ENCODE measurements at places on chromosomes 1 and 21.

DNA sequence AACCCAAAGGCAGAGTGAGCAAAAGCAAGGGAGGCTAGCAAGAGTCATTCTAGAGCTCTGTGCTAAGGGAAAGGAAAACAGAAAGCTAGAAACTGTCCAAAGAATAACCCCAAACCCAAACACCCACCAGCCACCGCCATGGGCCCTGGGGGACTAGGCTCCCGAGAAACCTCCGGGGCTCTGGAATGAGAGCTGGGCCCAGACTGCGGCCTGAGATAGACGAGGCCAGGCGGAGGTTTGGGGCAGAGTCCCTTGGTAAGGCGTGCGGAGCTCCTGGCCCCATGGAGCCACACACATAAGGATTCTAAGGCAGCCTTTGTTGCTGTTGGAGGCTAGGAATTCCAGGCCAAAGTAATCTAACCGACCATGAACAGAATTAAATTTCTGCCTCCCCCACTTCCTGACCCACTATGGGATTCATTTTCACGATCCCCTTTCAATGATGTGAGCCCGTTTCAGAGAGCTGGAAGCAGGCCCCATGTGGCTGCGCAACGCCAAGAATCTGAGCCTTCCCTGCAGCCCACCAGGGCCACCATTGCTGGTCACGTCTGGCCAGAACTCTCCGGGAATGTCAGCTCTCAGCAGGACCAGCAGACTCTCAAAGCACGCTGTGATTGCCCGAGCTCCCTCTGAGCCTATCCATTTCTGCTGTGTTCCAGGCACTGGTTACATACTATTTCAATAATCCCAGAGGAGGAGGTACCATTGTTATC lies 145.0 kb downstream of the TRABD2B start:
- DNase-seq, result no peak

GRCh38 chr1:204647114-204647804 lies 38.3 kb downstream of the LRRN2 start:
- peak; percentile 78 for DNase-seq

DNA sequence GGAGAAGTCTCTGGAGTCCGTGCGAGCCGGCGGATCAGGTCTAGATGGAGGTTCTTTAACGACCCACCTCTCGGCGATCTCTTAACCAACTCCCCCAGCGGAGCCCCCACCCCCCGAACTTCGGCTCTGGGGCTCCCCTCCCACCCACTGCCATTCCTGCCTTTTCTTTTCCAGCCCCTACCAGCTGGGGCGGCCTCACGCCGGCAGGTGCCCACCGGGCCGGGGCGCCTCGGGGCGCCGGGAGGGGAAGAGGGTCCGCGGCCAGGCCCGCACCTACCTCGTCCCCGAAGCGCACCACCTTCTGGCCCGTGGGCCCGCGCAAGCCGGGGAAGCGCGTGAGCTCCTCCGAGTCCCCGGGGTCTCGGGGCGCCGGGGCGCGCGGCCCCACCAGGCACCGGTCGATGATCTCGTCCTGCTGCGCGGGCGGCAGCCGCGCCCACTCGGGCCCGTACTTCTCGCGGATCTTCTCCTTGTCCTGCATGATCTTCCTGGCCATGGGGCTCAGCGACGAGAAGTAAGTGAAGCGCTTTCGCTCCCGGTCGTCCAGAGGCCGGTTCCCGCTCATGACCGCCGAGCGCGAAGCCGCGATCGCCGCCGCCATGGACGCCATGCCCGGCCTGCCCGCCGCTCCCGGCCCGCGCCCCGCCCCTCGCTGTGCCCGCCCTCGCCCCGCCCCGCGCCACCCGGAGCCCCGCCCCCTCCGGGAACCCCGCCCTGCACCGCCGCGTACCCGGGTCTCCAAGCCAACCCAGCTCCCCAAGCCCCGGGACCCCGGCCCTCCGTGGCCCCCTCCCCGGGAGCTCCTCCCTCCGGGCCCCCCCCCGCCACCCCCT lies at the start of gene C1orf198:
TSS of gene C1orf198 (minus strand) at position 619 of the 833 bp plus-strand sequence. CDS start at position 610, 9 bp downstream.
- peak; percentile 7 for DNase-seq

- no peak for DNase-seq
Observed at GRCh38 chr21:38668541-38668940, 137.2 kb upstream of the ETS2 start.

DNA sequence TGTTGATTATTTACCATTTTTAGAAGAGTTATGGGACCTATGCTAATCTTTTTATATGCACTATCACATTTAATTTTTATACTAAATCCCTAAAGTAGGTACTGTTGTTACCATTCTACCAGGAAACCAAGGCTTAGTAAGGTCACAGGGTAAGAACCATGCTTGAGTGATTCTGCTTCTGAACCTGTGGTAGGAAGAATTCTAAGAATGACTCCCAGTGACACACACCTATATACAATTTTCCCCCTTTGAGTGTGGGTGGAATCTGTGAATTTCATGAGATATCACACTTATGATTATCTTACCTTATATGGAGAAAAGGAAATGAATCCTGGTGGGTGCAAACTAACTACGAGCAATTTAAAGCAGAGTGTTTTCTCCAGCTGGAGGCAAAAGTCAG lies 391.0 kb downstream of the USH2A start:
- DNase-seq, result no peak

- DNase-seq, result no peak
Observed at GRCh38 chr1:87785386-87785785, 456.7 kb downstream of the LMO4 start.

- DNase-seq, result no peak
Observed at GRCh38 chr1:24806588-24806987, 61.3 kb downstream of the CLIC4 start.

- no peak for DNase-seq
Observed at GRCh38 chr1:151108331-151108730, 37.8 kb downstream of the GABPB2 start.

DNA sequence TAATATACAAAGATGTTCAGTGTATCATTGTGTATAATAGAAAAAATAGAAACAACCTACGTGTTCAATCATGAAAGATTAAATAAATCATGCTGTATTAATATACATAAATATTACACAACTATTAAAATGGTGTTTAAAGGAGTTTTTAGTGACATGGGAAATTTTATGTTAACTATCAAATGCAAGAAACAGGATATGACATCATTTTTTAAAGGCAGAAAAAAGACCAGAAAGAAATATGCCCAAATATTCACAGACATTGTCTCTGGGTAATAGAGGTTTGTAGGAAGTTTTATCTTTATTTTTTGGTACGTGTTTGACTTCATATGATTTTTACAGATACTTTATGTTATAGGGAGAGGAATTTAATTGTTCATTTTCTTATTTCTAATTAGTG lies 34.0 kb downstream of the NPHS2 start:
- no peak for DNase-seq

DNA sequence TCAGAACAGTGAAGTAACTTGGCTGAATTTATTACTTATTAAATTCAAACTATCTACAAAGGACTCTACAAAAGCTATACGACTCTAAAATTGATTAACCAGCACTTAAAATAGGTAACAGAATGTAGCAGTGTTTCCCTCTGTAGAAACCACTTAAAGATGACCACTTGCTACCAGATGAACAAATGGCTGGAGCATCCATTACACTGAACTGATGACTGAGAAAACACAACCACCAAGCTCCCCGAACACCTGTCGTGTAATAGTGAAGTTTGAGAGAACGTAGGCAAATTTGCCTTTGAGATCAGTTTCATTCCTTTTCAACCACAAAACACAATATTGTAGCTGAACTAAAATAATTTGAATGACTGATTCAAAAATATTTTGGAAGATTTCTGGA lies 226.7 kb downstream of the KCNT2 start:
- no peak for DNase-seq

- no peak for DNase-seq
Observed at GRCh38 chr21:45556645-45557615, 14.7 kb upstream of the SLC19A1 start.

GRCh38 chr1:35714921-35715567 lies 3.6 kb downstream of the C1orf216 start:
- DNase-seq, result no peak

DNA sequence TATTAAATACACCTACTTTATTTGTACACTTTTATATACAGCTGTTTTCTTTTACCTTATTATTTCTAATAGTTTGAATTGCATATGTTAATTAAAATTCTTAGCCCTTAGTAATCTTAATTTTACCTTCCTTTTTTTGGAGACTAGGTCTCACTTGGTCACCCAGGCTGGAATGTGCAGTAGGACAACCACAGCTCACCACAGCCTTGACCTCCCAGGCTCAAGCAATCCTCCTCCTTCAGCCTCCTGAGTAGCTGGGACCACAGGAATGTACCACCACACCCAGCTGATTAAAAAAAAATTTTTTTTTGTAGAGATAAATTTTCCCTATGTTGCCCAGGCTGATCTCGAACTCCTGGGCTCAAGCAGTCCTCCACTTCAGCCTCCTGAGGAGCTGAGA lies 15.0 kb upstream of the SDC3 start:
- peak; percentile 77 for DNase-seq

DNA sequence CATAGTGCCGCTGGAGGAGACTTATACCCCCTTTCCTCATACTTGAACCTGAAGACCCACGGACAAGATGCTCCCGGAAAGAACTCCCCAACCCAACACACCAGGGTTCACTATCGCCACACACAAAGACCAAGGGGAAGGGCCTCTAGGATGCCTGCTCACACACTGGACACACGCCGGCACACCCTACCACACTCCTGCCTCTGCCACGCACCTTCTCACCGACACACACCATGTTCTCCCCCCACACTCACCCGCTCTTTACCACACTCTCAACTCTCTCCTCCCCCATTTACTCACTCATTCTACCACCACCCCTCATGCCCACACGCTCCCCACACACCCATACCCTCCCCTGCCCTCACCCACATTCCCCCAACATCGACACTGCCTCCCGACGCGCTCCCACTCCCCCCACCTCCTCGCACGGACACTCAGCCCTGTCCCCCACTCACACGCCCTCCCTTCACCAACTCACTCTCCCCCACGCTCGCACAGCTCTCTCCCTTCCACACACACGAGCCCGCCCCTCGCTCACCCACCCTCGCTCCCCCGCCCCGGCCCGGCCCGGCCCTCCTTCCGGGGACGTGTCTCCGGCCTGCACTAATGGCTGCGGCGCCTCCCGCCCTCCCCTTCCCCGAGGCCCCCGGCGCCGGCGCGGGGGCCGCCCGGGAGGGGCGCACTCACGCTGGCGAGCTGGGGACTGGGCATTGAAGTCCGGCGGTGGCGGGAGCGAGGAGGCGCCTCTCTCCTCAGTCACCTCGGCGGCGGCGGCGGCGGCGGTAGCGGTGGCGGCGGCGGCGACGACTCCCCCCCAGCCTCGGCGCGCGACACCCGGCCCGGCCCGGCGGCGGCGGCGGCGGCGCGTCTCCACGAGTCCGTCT lies 626 bp downstream of the PTP4A2 start:
- DNase-seq, result peak; percentile 73

DNA sequence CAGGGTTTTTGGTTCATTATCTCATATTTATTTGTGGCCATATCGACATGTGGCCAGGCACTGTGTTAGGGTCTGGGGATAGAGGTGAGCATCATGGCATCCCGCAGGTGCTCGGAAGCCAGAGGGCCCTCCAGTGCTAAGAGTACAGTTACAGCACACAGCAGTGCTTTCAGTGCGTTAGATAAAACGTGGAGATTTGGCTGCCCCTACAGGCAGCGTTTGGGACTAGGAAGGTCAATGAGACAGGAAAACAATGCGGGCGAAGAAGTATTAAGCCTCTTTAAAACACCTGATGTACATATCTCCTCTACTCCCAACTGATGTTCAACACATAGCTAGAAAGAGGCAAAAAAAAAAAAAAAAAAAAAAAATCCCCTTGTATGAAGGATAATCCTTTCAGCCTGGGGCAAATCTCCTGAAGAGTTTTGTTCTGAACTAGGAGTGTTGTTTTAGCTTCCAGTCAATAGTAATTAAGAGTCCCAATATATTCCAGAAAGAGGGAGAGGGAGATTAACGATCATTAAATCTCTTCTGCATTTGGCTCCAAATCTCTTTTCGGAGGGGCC lies 80.1 kb downstream of the CAPZB start:
- no peak for DNase-seq

DNA sequence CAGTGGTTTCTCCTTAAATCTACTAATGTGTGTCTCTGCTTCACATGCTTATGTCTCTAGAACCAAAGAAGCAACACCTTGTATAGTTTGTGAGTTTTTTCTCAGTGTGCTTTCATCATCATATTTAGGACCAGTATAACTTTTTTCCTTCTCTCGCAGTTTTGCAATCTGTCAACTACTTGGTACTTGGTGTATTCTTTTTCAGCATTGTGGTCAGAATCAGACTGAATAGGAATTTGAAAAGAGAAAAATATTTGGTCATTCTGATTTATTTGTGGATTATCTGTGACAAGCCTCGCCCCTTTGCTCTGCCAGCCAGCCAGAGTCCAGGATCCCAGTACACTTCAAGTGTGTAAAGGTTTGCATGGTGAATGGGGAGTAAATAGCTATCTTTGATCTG lies 122.3 kb downstream of the C1orf21 start:
- DNase-seq, result no peak

- DNase-seq, result no peak
Observed at GRCh38 chr1:155014709-155015508, 12.3 kb downstream of the ZBTB7B start.

DNA sequence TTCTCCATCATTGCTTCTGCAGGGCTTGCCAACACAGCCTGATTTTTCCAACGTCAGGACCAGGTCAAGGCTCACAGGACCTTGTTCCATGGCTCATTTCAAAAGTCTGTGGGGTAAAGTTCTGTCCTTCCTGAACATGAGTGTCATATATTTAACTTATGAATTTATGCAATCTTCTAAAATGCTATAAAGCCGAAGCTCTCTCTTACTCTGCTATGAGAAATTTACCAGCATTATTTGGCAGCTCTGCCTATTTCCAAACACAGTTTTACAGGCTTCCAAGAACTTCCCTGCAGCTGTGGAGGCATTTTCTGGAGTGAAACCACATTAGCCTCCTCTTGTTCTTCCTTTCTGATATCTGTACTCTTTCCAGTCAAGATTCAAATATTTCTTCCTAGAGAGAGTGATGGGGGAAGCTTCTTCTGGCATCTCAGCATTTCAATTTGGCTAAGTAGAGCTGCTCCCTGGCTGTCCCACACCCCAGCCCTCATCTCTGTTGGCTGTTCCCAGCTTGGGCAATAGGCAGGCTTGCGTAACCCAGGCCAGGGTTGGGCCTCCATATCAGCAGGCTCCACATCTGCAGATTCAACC lies 15.6 kb upstream of the HMGCS2 start:
- DNase-seq, result peak; percentile 59

DNA sequence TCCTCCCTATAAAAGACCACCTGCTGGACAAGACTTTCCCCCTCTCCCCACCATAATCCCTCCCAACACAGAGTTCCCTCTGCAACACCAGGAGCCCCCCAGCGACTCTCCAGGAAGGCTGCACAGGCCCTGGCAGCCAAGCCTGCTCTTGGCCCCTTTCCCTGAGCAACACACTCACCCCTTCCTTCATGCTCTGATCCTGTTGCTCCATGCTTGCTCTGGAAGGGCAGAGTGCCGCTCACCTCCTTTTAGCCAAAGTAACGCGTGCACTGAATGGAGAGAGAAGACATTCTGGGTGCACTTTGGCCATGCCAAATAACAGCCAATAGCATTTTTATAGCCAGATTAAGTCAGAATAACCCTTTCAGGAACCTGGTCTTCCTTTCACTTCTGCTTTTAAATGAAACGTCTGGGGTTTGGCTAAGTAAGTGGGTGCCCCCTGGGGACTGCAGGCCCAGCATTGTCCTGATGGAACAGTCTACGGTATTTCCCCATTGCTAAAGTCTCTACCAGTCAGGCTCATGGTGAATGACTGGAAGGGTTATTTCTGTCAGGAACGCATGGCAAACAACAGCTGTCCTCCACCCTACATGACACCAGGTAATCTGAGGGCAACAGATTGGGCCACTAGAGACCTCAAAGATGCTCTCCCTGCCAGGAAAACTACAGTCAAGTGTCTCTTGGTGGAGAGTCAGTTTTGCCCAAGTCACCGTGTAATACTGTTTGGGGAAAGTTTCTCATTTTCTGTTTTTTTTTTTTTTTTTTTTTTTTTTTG lies at the start of gene SLC2A5:
TSS of gene SLC2A5 (minus strand) at position 310 of the 775 bp plus-strand sequence. CDS start at position 211, 99 bp downstream.
- no peak for DNase-seq

GRCh38 chr1:59243550-59243949 lies 53.3 kb upstream of the FGGY start:
- no peak for DNase-seq
